Naive thymus-derived CD4-positive, alpha-beta T cell (primary cell): ENCODE measurements at places on chromosomes 7 and 10. TPM values are rescaled to one million over a fixed set of nuclear protein-coding genes. Genes with fewer than 3 reads are reported as not detected.

DNA sequence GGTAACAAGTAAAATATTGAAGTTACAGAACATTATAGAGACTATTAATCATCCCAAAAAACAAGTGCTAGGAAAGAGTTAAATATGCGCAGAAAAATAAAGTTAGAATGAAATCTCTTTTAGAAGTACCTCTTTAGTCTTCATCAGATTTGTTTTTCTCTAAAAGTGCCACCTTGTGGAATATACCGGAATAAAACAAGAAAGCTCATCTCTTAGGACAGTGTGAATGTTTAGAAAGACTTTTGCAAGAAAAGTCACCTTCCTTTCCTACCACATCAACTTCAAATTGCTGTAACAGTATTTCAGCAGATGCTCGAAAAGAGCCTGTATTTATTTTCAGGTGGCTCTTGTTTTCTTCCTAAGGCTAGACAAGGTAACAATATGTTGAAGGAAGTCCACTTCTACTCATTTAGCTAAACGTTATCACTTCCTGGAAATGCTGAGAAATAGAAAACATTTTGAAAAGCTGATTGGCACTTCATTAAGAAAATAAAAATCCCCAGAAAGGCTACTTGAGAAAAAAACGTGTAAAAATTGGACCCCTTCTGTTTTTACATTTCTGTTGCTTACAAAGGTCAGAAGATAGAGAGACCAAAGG, 19.8 kb upstream of the FAM133B start:
- DNase-seq, result no peak

Gene ATAD1
- polyA plus RNA-seq, result 34.5 TPM

DNA sequence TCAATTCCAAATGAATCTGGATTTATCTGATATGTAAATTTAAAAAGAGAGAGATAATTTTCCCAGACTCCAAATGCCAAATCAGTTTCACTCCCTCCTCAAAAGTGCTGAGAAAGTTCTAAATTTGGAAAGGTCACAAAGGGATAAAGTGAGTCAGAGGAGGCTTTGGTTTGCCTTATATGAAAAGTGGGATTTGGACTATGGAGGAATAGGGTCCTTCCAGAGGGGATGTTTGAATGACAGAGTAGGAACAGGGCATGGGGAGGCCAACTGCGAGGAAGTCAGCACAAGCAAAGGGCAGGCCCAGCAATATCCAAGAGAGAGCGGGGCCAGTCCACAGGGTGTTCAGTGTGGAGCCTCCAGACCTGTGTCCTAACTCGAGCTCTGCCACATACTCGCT, 9.8 kb upstream of the FAS start:
- no peak for DNase-seq

GRCh38 chr7:151754142-151754590, 122.7 kb downstream of the PRKAG2 start:
- no peak for DNase-seq

Gene ELFN1
- polyA plus RNA-seq, result not detected

- DNase-seq, result no peak
Measured at GRCh38 chr10:117186832-117187615, 10.3 kb upstream of the KCNK18 start.

GRCh38 chr7:74084722-74085578, 1.3 kb downstream of the LIMK1 start:
- DNase-seq, result no peak

Gene DNAJC12
- polyA plus RNA-seq, result not detected

GRCh38 chr7:28998105-28998504, 40.0 kb upstream of the TRIL start:
- DNase-seq, result no peak

Gene LUC7L2
- 90.6 TPM for polyA plus RNA-seq

Gene HGF
- polyA plus RNA-seq, result not detected

DNA sequence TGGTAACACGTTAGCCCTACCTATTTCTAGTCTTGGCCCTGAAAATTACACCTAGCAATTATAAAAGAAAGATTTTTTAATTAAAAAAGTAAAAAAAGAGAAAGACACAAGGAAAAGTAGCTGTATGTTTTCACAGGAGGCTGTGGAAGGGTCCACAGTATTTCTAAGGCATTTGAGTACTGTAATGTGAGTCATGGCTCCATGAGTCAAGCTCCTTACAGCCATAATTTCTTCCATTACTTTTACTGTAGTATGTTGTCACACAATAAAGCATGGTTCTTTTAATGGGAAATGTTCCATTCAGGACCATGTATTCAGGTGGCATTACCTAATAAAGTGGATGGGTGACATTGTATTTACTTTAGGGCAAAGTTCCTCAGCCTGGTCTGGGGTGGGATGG, 113.4 kb downstream of the GPR37 start:
- DNase-seq, result no peak

DNA sequence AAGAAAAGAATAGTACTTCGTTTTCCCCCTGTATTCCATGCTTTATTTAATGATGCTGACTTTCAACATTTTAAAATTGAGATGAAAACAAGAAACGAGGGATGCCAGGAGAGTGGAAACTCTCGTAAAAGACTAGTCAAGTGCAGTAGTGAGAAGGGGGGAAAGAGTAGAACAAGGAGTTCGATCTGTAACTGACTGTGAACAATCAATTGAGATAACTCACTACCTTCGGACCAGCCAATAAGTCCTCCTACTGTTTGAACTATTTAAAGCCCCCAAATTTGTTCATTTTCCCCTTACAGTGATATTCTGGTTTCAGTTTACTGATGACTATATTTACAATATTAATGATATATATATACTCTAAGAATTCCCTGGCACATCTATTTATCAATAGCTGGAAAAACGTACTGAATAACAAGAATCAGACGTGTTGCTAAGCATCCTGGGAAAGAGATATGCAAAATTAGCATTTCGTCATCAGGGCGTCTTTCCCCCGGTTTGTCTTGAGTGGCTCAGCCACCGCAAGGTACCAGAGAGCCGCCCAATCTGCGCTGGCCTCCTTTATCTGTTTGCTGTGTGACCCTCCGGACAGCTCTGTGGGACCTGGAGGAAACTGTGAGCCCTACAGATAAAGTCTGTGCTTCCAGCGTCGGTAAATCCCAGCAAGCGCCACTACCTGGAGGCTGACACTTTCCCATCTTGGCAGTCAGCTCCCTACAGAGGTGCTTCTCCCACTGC, 41.1 kb downstream of the PDIA4 start:
- peak; percentile 87 for DNase-seq

GRCh38 chr10:114624951-114625780, 32.9 kb downstream of the ABLIM1 start:
- DNase-seq, result no peak

DNA sequence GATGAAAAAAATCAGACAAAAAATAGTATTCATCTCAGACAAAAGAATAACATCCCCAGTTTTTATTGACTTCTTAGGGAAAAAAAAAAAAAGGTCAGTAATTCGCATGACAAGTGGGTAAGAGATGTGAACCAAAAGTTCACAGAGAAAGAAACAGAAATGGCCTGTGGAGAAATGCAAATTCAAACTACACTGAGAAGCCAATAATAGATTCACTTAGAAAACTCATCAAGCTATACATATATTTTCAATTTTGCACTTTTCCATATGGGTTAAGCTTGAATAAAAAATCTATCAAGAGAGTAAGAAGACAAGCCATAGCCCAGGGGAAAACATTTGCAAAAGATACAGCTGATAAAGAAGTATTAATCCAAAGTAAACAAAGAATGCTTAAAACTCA, 28.0 kb downstream of the HERC4 start:
- no peak for DNase-seq

DNA sequence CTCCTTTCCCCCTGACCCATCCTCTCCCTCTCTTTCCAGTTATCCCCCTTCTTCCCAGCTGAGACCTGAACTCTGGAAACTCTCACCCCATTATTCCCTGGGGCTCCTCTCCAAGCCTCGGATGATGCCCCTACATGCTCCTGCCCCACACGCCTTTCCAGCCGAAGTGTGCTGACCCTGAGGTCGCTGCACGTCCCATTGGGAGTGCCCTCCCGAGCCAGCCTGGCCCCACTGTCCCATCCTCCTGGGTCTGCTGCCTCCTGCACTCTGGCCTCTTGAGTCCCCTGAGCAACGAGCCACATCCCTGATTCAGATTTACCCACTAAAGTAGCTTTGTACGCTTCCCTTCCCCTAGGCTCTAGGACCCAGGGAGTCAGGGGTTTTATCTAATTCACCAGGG, 87.4 kb downstream of the TCERG1L start:
- DNase-seq, result no peak

- DNase-seq, result no peak
Measured at GRCh38 chr7:155618708-155619633, 25.5 kb upstream of the RBM33 start.

DNA sequence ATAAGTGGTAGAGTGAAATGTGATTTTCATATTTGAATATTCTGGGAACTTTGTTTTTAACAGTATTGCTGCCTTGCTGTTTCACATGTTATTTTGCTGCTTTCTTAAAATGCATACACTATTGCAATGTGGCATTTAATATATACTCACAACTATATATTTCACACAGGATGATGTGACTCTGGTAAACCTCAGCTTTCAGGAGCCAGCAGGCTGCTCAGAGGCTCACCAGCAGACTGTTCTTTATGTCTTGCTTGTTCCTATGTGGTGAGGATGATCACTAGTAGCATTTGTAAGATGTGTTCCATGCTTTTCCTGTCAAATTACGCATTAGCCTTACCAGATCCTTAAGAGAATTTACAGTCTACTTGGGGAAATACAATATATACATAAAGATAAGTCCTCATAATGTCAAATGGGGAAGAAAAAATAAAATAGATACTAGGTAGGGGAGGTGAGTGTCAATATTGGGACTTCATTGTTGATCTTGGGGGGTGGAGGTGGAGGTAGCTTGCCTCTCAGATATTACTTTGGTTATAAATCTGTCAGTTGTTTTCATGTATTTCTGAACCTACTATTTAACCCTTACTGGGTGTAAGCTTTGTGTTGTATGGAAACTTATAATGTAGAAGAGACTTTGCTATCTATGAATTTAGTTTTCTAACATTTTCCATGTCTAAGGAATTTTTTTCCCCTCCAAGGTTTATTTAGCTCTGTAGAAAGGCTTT, 8.4 kb downstream of the GNAI1 start:
- no peak for DNase-seq

Gene HYAL4
- polyA plus RNA-seq, result not detected

DNA sequence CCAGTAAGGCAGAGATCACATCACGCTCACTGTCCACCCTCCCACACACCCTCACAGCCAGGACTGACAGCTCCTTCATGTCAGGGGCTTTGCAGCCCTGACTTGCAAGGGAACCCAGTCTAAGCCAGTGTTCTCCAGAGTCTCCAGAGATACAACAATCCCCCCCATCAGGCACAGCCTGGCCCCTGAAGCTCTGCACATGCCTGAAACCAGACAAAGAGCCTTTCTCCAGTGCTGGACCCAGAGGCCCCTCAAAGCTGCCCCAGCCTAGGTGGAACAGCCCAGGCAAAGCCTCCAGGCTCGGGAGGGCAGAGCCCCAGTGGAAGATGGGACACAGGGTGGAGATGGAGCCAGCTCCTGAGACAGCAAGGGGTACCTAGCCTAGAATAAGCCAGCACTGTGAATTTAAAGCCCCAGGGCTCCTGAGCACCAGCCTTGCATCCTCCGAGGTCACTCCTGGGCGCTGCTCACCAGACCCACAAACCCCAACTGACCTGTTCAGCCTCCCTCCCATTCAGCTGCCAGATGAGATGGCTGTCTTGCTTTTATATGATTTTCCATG, 50.2 kb downstream of the GRID1 start:
- no peak for DNase-seq

- DNase-seq, result no peak
Measured at GRCh38 chr7:101699399-101699798, 70.3 kb upstream of the MYL10 start.

Gene OR2A12
- polyA plus RNA-seq, result not detected
